CD4-positive, alpha-beta T cell (primary cell): ENCODE measurements at places on chromosomes 2 and 18.

- no peaks in the 10 kb centered on the region for H3K27me3 ChIP-seq
- H3K4me1 ChIP-seq = no peaks in the 10 kb centered on the region
- DNase-seq = no peak
- no peak overlapping the region for H3K27ac ChIP-seq
Observed at GRCh38 chr2:19332503-19332902, 25.9 kb downstream of the OSR1 start.

GRCh38 chr18:67266246-67267237, 250.0 kb downstream of the DSEL start:
- peaks cover 7% of the 10 kb centered on the region for H3K4me1 ChIP-seq
- no peak for DNase-seq
- no peak overlapping the region for H3K4me3 ChIP-seq
- no peaks in the 10 kb centered on the region for H3K27me3 ChIP-seq
- no peak overlapping the region for H3K27ac ChIP-seq

DNA sequence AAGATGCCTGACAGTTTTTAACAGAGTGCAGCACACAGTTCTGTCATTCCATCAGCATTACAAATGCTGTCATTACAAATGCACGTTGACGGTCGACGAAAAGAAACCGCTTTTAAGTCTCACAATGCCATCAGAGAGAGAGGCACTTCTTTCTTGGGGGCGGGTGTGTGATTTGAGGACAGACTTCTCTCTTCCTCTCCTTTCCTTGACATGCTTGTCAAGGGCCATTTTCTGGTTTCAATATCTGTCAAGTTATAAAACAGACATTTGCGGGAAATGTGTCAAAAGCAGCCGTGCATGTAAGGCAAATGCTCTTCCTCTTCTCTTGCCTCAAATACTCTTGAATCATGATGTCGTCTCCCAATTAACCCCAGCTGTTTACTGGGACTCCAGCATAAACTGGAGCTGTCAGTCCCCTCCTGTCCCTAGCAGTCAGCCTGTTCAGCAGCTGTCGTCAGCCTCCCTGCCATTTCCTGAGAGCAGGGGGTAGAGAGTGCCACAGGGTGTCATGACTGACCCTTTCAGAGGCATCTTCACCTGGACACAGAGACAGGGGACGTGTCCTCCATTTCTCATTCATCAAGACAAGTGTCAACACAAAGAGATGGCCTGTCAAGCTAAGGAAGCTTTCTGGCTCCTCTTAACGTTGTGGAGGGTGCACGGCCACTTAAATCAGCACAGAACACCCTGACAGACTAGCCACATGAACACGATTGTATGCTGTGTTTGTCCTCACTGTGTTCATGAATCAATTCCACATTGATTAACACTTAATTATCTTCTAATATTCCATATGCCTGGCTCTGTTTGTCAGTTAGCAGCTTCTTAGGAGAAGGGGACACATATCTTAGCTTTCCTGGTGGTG, 305.4 kb upstream of the RAB6C start:
- H3K36me3 ChIP-seq = no peaks in the 10 kb centered on the region
- H3K27ac ChIP-seq = no peak overlapping the region
- no peak overlapping the region for H3K4me3 ChIP-seq
- no peaks in the 10 kb centered on the region for H3K4me1 ChIP-seq

- no peaks in the 10 kb centered on the region for H3K36me3 ChIP-seq
- no peak for DNase-seq
- no peaks in the 10 kb centered on the region for H3K4me1 ChIP-seq
- no peak overlapping the region for H3K4me3 ChIP-seq
- H3K27me3 ChIP-seq = no peaks in the 10 kb centered on the region
Observed at GRCh38 chr18:51128533-51128932, 68.9 kb downstream of the MEX3C start.

DNA sequence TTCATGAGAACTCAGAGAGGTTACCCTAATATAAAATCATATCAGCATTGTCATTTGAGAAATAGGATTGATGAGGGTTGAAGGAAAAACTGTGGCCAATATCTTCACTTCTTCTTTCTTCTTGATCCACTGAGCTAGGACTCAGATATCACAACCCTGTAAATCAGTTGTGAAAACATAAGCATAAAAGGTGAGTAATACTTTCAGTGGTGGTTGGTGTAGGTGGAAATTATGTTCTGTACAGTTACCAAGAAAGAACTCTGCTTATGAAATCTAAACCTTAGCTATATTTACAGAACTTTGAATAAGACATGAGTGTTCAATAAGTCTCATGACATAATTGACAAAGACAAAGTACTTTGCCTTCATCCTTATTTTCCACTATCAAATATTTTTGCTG, 56.3 kb downstream of the PAX3 start:
- H3K4me3 ChIP-seq = no peak overlapping the region
- no peaks in the 10 kb centered on the region for H3K4me1 ChIP-seq
- DNase-seq = no peak
- no peaks in the 10 kb centered on the region for H3K36me3 ChIP-seq

DNA sequence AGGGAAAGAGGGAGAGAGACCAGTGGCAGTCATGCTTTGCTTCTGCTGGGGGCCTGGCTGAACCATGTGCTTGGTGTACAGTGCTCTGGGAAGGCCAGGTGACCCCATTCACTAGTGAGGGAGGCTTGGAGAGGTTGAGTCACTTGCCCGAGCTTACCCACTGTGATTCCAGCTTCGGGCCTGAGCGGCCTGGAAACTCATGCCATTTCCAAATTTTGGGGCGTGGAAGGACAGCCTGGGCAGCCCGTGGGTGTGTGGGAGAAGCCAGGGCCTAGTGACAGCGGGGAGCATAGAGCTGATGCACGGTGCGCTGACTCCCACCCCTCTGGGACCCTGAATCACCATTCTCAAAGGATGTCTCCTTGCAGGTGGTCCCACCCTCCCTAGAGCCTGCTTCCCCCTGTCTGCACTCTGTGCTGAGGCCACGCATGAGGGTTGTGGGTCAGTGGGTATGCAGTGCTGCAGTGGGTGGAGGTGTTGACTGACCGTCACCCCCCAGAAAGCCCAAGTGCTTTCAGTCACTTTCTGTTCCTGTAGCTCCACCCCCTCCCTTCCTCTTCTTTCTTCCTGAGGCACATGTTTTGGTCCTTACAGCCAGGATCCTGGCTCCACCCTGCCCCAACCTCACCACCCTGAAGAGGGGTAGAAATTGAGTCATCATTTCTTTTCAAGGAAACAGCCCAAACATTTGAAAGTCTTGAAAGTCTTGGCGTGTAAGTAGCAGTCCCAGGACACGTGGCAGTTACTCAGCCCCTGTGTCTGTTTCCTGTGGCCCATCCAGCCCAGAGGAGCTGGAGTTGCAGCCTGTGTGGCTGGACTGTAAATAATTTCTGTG, 69.3 kb upstream of the MCFD2 start:
- H3K27me3 ChIP-seq = no peaks in the 10 kb centered on the region
- peaks cover 50% of the 10 kb centered on the region for H3K36me3 ChIP-seq
- H3K4me1 ChIP-seq = peaks cover 60% of the 10 kb centered on the region
- no peak overlapping the region for H3K4me3 ChIP-seq
- H3K27ac ChIP-seq = peak overlapping the region; percentile 38

- H3K4me1 ChIP-seq = peaks cover 18% of the 10 kb centered on the region
- no peak for DNase-seq
- no peaks in the 10 kb centered on the region for H3K36me3 ChIP-seq
- H3K4me3 ChIP-seq = no peak overlapping the region
- no peaks in the 10 kb centered on the region for H3K27me3 ChIP-seq
- H3K27ac ChIP-seq = no peak overlapping the region
Observed at GRCh38 chr2:121532347-121532766, 1.7 kb downstream of the RNU4ATAC start.

GRCh38 chr2:9760069-9760901, 83.0 kb upstream of the TAF1B start:
- no peak for DNase-seq
- no peak overlapping the region for H3K4me3 ChIP-seq
- H3K36me3 ChIP-seq = no peaks in the 10 kb centered on the region
- H3K27me3 ChIP-seq = no peaks in the 10 kb centered on the region
- no peak overlapping the region for H3K27ac ChIP-seq
- H3K4me1 ChIP-seq = peaks cover 23% of the 10 kb centered on the region

DNA sequence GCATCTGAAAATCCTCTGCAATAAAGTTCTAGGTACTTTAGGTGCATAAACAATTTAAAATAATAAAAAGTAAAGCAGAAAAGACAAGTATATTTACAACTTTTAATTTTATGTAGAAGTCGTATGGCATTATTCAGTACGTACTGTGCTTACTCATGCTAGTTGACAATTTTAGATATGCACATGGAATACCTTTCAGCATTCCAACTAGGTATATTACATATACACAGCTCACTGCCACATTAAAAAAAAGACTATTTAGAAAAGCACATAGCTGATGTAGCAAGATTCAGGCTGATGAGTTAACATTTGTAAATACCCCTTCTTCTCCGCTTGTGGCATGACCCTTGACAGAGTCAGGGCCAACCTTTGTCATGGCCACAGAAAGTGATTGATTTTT, 171.2 kb downstream of the FBXO15 start:
- no peak overlapping the region for H3K4me3 ChIP-seq
- H3K4me1 ChIP-seq = peaks cover 3% of the 10 kb centered on the region
- no peaks in the 10 kb centered on the region for H3K36me3 ChIP-seq
- no peaks in the 10 kb centered on the region for H3K27me3 ChIP-seq

DNA sequence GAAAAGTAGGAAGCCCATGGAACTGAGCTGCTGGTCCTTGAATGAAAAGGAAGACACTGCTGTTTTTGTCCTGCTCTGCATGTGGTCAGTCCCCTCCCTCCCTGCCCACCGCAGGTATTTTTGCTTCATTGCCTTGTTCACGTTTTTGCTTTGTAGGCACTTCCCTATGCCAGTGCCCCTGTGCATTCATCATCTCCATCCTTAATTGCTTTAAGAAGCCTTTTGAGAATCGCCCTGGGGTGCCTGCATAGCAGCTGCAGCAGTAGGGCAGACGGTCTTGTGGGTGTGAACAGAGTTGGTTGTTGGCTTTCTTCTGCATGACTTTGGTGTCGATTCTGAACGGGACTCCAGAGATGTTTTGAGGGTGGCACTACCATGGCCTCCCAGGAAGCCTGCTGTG, 97.0 kb downstream of the CABLES1 start:
- DNase-seq = no peak
- no peak overlapping the region for H3K27ac ChIP-seq
- H3K27me3 ChIP-seq = no peaks in the 10 kb centered on the region
- no peak overlapping the region for H3K4me3 ChIP-seq
